Anterior cingulate cortex (tissue), 58 donors: ENCODE measurements at places on chromosomes 2 and 18.

- DNase-seq: no peak
Measured at GRCh38 chr2:1992280-1992679, 248.0 kb upstream of the PXDN start.

DNA sequence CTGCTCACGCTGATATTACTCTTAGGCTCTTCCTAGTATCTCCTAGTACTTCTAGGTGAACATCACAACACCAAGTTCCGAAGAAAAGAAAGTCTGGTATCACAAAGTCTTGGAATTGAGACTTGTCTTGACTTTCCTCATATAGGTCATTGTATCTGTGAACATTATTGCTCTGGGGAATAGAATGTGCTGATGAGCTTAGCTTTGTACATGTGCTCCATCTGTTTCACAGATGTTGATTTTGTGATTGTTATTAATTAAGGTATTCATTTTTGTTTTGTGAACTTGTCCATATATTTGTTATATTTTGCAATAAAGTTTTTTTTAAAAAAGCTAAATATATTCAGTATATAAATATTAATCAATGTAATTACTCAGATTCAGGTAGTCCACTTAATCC, 111.7 kb downstream of the BABAM2 start:
- DNase-seq: no peak

DNA sequence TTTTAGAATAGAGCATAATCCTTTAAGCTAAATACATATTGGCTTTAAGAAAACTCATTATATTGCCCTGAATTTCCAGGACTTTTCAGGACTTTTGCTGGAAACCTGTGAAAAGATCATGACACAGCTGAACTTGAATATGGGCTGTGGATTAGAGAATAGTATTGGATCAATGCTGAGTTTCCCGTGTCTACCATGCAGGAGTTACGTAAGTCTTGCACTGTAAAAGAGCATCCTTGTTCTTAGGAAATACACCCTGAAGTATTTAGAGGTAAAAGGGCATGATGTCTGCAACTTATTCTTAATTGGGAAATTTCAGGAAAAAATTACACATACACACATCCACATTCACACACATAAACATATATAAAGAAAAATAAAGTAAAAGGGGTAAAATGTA, 82.1 kb downstream of the ZFP36L2 start:
- no peak for DNase-seq

- DNase-seq: no peak
Measured at GRCh38 chr2:212912445-212913103, 238.8 kb downstream of the IKZF2 start.

DNA sequence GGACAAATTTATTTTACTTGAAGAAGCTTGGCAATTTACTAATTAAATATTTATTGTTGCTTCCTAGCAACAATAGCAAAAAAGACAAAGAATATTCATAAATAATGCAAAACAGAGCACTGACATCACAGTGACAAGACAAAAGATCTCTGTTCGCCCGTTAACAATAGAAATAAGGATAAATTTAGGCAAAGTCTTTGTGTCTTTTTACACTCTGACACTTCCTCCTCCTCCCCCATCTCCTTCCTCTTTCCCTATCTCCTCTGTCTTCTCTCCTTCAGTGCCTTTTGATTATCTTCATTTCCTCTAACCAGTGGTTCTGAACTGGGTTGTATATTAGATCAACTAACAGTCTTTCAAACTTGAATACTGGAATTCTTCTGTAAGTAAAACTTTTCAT, 808.4 kb downstream of the ERBB4 start:
- no peak for DNase-seq
